ENCODE measurements at places on chromosomes 12 and 14. TPM values are rescaled to one million over a fixed set of nuclear protein-coding genes. Genes with fewer than 3 reads are reported as not detected.

GRCh38 chr12:48995086-48995879 is 3.9 kb downstream of the DDN start:
- peak; percentile 86 for DNase-seq

DNA sequence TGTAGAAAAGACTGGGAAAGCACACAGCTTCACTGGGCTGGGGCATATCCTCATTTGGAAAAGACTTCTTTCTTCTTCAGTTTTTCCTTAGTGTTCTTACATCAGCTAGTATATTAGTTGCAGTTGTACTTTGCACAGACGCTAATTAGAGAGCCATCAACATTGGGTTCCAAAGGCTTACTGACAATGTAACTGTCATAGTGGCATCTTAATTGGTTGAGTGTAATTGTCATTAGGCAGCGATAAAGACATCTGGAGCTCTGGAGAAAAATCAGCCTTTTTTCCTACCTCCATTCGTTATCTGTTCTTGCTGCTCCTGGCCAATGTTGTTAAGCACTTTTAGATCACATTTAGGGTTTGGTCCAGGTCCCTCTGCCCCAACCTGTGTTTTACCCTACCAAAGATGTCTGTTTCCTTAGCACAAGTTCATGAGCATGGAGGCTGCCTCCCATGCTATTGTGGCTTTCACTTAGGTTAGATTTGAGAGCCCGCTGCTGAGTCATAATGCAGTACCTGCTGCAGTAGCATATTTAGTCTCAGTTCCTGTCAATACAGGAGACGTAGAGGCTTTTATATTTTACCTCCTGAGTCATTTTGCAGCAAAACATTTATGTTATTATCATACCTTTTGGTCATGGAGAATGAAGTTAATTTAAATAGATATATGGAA is 49.2 kb downstream of the FBXW8 start:
- no peak for DNase-seq

DNA sequence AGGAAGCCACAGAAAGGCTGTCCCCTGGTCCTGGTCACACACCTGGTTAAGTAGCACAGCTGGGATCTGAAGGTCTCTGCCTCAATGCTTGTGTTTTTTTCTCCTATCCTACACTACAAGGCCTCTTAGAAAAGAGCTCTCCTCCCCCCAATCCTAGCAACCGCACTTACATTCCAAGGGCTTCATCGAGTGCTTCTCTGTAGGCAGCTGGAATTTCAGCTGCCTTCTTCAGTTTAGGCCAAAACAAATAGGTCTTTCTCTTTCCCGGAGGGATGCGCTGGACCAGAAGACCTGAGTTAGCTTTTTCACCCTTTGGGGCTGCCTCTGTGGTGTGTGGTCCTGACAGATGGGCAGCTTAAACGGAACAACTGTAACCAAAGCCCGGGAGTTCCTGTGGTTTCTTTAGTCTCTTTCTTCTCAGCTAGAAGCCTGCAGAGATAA is 109.7 kb downstream of the GPATCH2L start:
- no peak for DNase-seq

DNA sequence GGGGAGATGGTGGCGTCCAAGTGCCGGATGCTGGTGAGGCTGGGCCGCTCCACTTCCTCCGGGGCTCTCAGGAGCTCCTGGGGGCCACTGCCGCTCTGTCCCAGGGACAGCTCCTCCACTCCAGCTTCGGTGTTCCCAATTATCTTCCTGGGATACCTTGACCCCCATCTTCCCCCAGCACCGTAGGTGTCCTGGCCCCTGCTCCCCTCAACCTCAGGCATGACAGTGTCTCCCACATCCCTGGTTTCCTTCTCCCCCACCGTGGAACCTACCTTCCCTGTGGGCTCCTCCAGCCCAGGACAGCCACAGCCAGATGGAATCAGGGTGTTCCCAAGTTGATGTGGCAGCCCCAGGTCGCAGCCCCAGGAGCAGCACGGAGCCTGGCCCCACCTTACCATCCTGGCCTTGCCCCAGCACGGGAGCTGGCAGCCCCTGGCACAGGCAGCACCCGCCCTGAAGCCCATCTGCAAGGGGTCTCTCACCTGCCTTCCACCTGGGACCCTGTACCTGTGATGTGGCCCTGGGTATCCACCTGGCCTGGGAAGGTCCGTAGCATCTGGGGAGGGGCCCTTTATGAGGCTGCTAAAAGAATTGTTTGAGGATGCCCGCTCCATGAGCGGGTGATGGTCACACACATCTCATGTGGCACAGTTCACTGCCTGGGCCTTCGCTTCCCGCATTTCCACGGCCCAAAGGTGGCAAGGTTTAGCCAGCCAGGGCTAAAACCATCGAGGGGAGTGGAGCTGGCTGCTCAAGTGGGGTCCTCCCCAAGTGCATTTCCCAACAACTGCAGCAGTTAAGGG is 4.1 kb downstream of the TMEM121 start:
- no peak for DNase-seq

TRPV4 gene
- 3.1 TPM for total RNA-seq
